T-helper 2 cell treated with Interferon-gamma antibody and Interleukin-4, amounts not matched to agents 100 ng/mL and 5 ng/mL, for 36 hours (primary cell): ENCODE measurements at places on chromosomes 6 and 20. TPM values are rescaled to one million over a fixed set of nuclear protein-coding genes. Genes with fewer than 3 reads are reported as not detected.

Gene TRIM39
- 11.2 and 11.6 TPM in 2 replicates for total RNA-seq

Gene SLC26A8
- total RNA-seq, result not detected in 2 replicates

Gene MAN1A1
- 23.8 and 24.2 TPM in 2 replicates for total RNA-seq

Gene NDUFAF5
- total RNA-seq, result 25.6 and 26.8 TPM in 2 replicates

Gene LY6G6F
- 0.34 TPM in 1 of 2 replicates, not detected in the other for total RNA-seq

Gene RAMACL
- total RNA-seq, result 0.14 and 0.20 TPM in 2 replicates

Gene NR2E1
- not detected in 2 replicates for total RNA-seq

Gene HSF2
- total RNA-seq, result 11.4 and 12.8 TPM in 2 replicates

Gene RIMS1
- total RNA-seq, result not detected in 2 replicates

Gene NSFL1C
- 73.2 and 77.2 TPM in 2 replicates for total RNA-seq

Gene MCCD1
- total RNA-seq, result not detected in 2 replicates

Gene SPDEF
- 0.18 TPM in 1 of 2 replicates, not detected in the other for total RNA-seq

Gene POU5F1
- total RNA-seq, result not detected in 2 replicates

Gene VGLL2
- total RNA-seq, result not detected in 2 replicates

Gene ADAM33
- not detected in 2 replicates for total RNA-seq

Gene RAET1L
- not detected in 2 replicates for total RNA-seq

Gene HLA-DOA
- 1.7 and 2.5 TPM in 2 replicates for total RNA-seq

Gene TP53TG5
- total RNA-seq, result 0.09 and 0.11 TPM in 2 replicates

Gene HELZ2
- total RNA-seq, result 46.4 and 47.7 TPM in 2 replicates

Gene ZBTB46
- total RNA-seq, result 0.16 and 0.32 TPM in 2 replicates

Gene GRIK2
- not detected in 2 replicates for total RNA-seq
